NCI-H1694 (cell line): ENCODE measurements at places on chromosomes 3 and 15.

DNA sequence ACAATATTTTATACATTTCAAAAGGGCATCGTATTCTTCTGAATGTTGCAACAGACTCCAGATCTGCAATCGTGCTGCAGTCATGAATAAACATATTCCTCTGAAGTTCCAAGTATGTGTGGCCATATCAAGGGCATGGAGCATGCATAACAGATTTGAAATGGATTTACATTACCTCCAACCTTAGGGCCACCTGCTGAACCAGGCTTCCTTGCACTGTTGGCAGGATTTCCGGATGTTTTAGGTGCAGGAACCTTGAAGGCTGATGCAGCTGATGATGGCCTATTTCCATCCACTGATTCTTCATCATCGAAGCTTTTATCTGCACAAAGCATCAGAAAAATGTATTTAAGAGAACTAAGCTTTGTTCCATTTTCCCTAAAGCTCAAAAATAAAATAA lies 73.5 kb downstream of the CLASP2 start:
- no peak for DNase-seq

- DNase-seq: no peak
These were observed 359.5 kb upstream of the TMCO5A start for GRCh38 chr15:37574985-37575384.

- no peak for DNase-seq
These were observed 69.0 kb downstream of the GRM7 start for GRCh38 chr3:6929918-6930317.

DNA sequence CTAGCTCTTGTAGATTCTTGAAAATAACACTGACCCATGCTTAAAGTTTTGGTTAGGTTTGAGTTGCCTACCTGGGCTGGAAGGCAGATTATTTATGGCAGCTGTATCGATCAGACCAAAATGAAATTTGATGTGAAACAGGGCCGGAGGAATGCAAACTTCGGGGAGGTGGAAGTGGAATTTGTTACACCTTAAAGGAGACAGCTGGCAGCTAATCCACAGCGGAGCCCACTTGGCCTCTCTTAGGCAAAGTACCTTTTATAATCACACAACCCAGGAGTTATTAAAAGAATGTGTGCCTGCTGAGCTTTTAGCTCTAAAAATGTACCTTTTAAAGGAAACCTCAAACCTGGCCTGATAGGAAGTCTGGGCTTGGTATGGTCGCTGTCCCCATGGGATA lies 250.9 kb upstream of the TPM1 start:
- DNase-seq: no peak

DNA sequence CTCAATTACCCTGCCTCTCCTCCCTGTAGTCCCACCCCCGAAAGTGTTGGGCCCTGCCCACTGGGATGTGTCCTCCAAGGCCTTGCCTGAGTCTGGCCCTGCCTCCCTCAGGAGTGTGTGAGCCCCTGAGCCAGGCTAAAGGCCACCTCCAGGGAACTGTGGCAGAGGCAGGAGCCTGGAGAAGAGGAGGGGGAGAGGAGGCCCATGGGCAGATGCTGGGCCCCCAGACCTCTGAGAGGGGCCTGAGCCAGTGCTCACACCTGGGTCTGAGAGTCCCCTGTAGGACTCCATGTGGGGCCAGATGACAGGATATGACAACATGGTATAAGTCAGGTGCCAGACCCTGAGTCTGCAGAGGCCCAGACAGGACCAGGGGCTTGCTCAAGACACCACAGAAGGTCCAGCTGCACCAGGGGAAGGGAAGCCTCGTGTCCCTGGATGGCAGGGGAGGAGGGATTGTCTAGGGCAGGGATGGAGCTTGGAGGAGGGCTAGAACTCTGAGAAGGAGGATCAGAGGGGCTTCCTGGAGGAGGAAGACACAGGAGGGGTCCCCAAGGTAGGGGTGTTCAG lies 217.9 kb downstream of the TBC1D2B start:
- DNase-seq: no peak
